Common myeloid progenitor, CD34-positive (primary cell): ENCODE measurements at places on chromosomes 11 and 22.
A peak's percentile ranks its signal among the peaks of the same experiment; 100 is the strongest.

DNA sequence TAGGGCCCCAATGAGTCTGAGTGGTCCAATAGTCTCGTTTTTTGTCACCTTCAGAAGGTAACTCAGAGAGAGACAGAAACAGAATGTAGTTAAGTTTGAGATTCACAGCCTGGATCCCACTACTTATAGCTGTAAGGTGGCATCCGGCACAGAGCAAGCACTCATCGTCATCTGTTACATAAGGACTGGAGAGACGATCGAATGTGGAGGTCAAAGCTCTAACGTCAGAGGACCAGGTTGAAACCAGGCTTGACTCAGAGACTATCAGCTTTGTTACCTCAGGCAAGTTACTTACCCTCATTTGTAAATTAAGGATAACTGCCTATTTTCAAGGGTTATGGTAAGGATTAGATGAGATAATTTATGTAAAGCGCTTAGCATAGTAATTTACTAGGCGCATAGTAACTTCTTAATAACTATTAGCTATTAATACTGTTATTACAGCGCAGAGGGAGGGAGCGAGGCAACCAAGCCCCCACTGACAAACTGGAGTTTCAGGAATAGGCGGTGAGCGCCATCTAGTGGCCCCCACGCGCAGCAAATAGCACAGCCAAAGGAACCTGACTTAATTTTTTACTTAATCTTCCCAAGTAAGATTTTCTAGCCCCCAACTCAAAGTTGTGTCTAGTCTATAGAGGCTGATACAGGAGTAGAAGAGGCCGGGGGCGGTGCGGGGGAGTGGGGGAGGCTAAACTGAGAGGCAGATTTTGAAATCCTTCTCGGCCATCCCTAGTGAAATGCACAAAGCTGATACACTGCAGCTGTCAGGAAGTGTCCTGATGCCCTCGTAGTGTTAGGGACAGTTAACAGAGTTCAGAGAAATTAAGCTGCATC is 29.0 kb upstream of the API5 start:
- H3K27me3 ChIP-seq: peaks cover 14% of the 10 kb centered on the region
- H3K4me3 ChIP-seq: no peak overlapping the region
- DNase-seq: peak; percentile 54
- H3K36me3 ChIP-seq: no peaks in the 10 kb centered on the region

GRCh38 chr11:47932544-47932943 is 47.8 kb upstream of the PTPRJ start:
- H3K4me1 ChIP-seq: peaks cover 10% of the 10 kb centered on the region
- no peaks in the 10 kb centered on the region for H3K27me3 ChIP-seq
- no peak for DNase-seq

DNA sequence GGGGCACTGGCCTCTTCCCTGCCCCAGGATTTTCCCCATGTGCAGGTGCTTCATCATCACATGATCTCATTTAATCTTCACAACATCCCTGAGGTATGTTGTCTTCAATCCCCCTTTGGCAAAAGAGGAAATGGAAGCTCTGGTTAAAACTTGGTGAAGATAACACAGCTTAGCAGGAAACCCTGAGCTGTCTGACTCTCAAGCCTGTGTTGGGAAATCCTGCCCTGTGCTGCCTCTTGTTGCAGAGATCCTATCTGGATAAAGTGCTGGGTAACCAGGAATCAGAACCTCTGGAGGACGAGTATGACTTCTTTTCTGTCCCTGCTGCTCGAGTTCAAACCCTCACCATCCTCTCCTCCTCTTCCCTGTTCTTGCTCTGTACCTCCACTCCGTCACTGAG is 13.1 kb upstream of the E2F8 start:
- no peaks in the 10 kb centered on the region for H3K27me3 ChIP-seq
- H3K4me3 ChIP-seq: no peak overlapping the region
- DNase-seq: peak; percentile 29
- no peaks in the 10 kb centered on the region for H3K36me3 ChIP-seq
- H3K4me1 ChIP-seq: peaks cover 4% of the 10 kb centered on the region

GRCh38 chr11:75547617-75548058 is 14.4 kb upstream of the SERPINH1 start:
- no peaks in the 10 kb centered on the region for H3K4me1 ChIP-seq
- no peak overlapping the region for H3K4me3 ChIP-seq
- H3K27me3 ChIP-seq: peaks cover 3% of the 10 kb centered on the region

- no peaks in the 10 kb centered on the region for H3K36me3 ChIP-seq
- H3K27ac ChIP-seq: no peak overlapping the region
- peaks cover 2% of the 10 kb centered on the region for H3K4me1 ChIP-seq
- peaks cover 8% of the 10 kb centered on the region for H3K27me3 ChIP-seq
- no peak overlapping the region for H3K4me3 ChIP-seq
Observed at GRCh38 chr22:49668402-49668801, 159.3 kb downstream of the BRD1 start.

- no peak for DNase-seq
- H3K4me3 ChIP-seq: no peak overlapping the region
- no peaks in the 10 kb centered on the region for H3K27me3 ChIP-seq
- no peaks in the 10 kb centered on the region for H3K4me1 ChIP-seq
- no peak overlapping the region for H3K27ac ChIP-seq
Observed at GRCh38 chr11:83612891-83613766, 327.0 kb upstream of the CCDC90B start.
